ENCODE measurements at places on chromosomes 16 and 17. TPM values are rescaled to one million over a fixed set of nuclear protein-coding genes. Genes with fewer than 3 reads are reported as not detected.

Gene TBC1D3E
- not detected for polyA plus RNA-seq

Gene ATP2C2
- 0.29 TPM for polyA plus RNA-seq

Gene MYH8
- polyA plus RNA-seq: not detected

Gene CES4A
- 3.5 TPM for polyA plus RNA-seq

Gene VASN
- polyA plus RNA-seq: 4.7 TPM

Gene NOMO2
- polyA plus RNA-seq: 95.8 TPM

Gene CCL3
- polyA plus RNA-seq: not detected

Gene NPIPA5
- polyA plus RNA-seq: not detected

Gene CD300H
- polyA plus RNA-seq: 0.50 TPM

Gene BCL6B
- polyA plus RNA-seq: 0.03 TPM

Gene PRSS33
- polyA plus RNA-seq: not detected

Gene EXOSC6
- 11.7 TPM for polyA plus RNA-seq

Gene CCP110
- polyA plus RNA-seq: 11.6 TPM

Gene PRSS53
- 1.5 TPM for polyA plus RNA-seq

Gene ACE
- polyA plus RNA-seq: 0.32 TPM

Gene TBX6
- 0.63 TPM for polyA plus RNA-seq

Gene CX3CL1
- polyA plus RNA-seq: 0.08 TPM

Gene CCT6B
- polyA plus RNA-seq: 0.77 TPM

Gene TNK1
- polyA plus RNA-seq: 2.1 TPM

Gene LRRC37A2
- 2.3 TPM for polyA plus RNA-seq

Gene NAA38
- polyA plus RNA-seq: 287 TPM

All from A549 (cell line).